ENCODE measurements at places on chromosomes 2 and 18.

DNA sequence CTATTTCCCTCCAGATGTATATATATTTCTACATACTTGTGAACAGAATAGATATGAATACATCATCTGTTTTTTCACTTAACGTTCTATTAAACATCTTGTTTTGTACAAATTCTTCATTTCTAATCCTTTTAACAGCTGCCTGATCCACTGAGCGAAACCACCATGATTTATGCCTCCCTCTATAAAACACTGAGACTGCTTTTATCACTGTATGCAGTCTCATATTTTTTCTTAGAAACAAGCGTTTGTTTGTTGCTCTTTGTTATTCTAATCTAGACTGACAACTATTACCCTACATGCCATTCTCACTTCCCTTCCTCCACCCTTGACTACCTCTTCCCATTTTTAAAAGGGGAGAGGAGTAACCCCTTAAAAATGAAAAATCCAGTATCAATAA, 88.2 kb downstream of the DTNB start:
- no peak for DNase-seq

- DNase-seq: no peak
Observed at GRCh38 chr18:44765456-44765855, 84.8 kb downstream of the SETBP1 start.

DNA sequence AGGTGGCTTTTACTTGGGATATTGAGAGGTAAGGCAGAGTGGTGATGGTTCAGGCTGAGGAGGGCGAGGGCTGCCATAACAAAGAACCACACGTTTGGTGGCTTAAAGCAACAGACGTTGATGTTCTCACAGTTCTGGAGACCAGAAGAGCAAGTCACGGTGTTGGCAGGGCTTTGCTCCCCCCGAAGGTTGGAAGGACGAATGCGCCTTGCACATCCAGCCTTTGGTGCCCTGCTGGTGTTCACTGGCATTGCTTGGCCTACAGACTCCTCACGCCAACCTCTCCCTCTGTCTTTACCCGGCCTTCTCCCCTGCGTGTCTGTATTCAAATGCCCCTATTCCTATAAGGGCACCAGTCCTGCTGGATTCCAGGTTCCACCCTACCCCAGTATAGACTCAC, 125.4 kb downstream of the TPO start:
- no peak for DNase-seq

GRCh38 chr2:1628893-1629292, 115.4 kb downstream of the PXDN start:
- DNase-seq: no peak

- no peak for DNase-seq
Observed at GRCh38 chr2:208489687-208490086, 83.1 kb downstream of the PTH2R start.

DNA sequence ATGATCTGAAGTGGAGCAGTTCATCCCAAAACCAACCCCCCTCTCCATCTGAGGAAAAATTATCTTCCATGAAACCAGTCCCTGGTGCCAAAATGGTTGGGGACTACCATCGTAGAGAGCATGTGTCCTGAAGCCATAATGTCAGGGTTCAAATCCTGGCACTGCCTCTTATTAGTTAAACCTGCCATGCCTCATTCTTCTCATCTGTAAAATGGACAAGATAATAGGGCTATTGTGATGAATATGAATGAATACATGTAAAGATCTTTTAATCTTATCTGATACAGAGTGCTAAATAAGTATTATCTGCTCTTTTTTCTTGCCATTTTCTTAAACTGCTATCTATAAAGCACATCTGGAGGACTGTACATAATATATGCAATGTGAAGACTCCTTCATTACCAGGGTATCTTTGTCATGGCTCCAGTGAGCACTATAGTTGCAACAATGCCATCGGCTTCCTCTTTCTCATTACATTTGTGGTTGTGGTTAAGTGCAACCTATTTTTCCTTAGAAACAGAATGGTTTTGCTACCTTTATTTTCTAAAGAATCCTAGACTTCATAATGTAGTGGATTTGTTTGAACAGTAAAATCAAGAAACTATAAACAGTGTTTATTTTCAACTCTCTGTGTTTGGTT, 27.0 kb downstream of the MFSD6 start:
- DNase-seq: no peak

GRCh38 chr2:32237488-32237887, 27.2 kb downstream of the NLRC4 start:
- no peak for DNase-seq

DNA sequence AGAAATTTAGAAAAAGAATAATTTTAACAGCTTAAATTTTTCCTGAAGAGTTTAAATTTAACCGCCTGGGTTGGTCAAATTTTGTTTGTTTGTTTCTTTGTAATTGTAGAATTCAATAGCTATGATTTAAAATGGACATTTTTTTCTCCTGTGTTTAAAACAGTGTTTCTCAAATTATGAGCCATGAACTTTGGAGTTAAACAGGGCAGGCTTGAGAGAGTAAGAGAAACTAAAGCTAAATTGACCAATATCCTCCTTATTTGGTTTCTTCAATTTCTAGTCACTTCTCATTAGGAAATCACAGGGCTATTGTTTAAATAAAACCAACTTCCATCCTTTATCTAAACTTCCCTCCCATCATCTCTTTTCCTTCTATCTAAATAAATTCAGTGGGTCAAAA, 21.9 kb downstream of the FN1 start:
- DNase-seq: no peak

- DNase-seq: no peak
Observed at GRCh38 chr2:68512326-68512725, 44.9 kb downstream of the APLF start.

DNA sequence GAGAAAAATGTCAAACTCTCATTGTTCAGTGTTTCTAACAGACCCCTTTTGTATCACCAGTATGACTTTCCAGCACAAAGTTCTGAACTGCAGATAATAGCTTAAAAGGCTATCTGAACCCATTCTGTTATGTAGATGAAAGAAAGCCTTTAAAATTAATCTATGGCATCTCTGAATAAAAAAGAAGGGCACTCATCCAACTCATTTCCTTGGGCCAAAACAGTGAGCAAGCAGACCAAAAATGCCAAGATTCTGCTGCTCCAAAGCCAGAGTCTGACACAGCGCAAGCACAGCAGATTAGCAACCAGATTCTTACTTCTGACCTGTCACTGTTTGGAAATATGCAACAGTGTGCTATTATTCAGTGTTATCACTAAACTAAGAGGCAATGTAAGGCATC, 22.6 kb upstream of the ITGA6 start:
- DNase-seq: no peak

DNA sequence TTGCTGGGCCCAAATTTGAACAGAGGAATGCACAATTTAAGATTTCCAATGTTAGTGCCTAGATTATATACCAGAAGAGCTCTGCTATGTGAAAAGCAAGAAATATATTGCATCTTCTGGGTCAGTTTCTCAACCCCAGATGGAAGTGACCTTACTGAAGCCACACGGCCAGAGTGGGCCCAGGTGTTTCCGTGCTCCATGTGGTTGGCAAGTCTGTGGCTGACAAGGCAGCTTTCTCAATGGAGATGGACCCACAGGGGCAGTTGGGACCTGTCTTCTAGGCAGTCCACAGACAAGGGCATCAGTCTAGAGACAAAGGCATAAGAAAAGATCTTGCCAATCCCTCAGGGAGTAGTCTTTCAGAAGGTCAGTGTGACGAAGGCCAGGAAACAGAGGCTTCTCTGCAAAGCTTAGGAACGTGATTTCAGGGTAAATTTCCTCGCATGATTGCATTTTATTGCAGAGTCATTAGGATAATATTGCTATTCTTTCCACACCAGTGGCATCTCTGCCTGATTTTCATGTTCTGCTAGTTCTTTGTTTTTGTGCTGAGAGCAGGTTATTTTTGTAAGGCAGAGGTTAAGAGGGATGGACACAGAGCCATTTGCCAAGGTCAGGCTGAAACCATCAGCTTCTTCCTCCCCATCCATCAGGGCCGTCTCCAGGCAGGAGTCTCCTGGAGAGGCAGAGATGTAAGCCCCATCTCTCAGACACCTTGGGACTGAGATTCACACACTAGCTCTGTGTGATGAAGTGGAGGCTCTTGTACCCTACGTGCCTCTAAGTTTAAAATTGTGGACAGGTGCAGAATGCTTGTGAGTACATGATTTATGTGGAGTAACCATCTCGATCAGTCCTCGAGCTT, 202.1 kb downstream of the ANKRD30B start:
- DNase-seq: no peak

DNA sequence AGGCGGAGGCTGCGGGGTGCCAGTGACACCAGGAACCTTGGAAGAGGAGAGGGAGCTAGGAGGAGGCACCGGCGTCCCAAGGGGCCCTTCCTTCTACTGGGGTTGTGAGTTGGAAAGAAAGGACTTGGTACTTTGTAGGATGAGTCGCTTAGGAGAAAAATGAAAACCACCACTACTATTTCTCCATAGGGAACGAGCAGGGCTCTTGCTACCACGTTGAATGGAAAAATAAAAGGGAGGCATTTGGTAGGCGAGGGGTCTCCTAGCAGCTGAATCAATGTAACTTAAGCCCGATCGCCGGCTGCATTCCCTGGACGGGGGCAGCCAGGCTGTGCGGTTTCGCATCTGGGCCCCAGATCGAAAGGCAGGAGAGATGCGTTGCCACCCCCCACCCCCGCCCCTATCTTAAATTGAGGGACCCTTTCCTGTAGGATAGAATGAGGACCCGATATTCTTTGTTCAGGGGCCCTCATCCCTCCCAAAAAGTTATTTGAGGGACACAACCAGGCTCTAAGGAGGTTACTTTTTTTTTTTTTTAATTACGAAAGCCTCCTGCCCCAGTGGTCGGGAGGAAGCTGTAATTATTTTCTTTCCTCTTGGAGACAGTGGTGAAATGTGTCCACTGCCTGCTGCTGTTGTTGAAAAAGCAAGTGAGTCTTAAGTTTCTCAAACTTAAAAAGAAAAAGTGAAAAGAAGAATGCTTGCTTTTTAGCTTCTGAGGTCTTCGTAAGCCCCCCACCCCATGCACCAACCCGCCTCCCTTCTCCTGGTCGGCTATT, 1.3 kb downstream of the IGFBP2 start:
- no peak for DNase-seq

DNA sequence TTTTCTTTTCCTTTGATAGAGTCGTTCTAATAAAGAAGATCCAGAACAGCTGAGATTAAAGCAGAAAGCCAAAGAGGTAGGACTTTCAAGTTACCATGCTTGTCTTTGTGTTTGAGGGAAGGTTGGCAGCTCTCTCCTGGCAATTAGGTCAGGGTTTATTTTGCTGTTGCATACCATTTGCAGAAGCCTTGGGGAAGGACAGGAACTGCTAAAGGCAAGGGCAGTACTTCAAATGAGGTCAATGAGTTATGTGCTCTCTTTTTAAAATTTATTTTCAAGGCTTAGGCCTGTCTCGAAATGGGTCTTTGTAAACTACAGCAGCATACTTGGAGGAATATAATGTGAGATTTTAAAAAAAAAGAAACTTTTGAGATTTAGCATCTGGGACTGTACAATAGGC, 108.9 kb downstream of the TAF4B start:
- DNase-seq: no peak

- DNase-seq: no peak
Observed at GRCh38 chr2:241990466-241990865, 120.9 kb downstream of the RTP5 start.

DNA sequence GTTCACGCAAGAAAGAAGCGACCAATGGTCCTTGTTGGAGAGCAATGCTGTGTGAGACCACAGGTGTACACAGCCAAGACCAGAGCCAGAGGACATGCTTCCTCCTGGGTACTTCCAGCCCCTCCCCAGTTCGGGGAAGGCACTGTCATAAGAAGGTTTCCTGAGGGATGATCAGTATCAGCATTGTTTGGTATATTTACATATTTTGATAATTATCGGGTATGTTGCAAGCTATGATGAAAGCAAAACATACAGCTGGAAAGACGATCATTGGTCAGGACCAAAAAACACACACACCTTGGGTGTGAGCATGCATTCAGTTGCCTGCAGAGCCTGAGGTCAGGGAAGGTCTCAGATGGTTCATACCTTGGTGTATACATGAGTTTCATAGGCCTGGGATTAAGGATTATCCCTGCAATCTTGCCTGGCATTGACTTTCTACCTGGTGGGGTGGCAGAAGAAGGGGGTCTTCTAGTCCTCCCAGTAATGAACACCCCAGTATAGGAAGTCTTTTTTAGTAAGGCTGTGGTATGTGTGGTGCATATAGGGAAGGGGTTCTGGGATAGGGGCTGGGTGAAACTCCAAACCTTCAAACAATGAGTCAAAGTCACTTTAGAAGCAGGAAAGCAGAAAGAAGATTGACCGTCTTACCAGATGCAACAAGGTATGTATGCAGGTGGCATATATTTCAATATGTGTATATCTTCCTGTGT, 2.9 kb downstream of the SERPINB2 start:
- DNase-seq: no peak
